Muscle of leg (tissue), 16 donors: ENCODE measurements at places on chromosomes 12 and 14. TPM values are rescaled to one million over a fixed set of nuclear protein-coding genes. Genes with fewer than 3 reads are reported as not detected.

The GALNT9 gene
- 0.93 TPM for total RNA-seq

- DNase-seq, result no peak
These were observed 12.1 kb downstream of the DDX54 start for GRCh38 chr12:113173081-113173698.

DNA sequence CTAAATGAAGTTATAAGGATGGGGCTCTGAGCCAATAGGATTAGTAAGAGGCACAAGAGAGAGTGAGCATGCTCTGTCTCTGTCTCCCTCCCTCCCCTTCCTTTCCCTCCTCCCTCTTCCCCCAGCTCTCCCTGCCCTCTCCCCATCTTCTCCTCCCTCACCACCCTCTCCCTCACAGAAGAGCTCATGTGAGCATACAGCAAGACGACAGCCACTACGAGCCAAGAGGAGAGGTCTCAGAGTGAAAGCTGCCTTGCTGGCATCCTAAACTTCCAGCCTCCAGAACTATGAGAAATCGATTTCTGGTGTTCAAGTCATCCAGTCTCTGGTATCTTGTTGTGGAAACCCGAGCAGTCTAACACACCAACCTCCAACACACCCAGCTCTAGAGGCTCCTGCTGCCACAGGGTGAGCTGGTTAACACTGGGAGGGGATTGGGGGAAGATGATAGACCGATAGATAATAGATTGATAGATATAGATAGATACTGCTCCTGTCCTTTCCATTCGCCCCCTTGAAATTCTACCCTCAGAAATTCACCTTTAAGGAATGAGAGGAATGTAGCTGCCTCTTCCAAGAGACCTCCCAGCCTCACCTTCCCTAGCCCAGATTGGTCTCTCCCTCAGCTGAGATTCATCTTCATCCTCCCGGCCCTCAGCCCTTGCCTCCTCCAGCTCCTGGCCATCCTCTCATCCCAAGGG, 25.8 kb upstream of the ACTN1 start:
- peak; percentile 25 for DNase-seq

DNA sequence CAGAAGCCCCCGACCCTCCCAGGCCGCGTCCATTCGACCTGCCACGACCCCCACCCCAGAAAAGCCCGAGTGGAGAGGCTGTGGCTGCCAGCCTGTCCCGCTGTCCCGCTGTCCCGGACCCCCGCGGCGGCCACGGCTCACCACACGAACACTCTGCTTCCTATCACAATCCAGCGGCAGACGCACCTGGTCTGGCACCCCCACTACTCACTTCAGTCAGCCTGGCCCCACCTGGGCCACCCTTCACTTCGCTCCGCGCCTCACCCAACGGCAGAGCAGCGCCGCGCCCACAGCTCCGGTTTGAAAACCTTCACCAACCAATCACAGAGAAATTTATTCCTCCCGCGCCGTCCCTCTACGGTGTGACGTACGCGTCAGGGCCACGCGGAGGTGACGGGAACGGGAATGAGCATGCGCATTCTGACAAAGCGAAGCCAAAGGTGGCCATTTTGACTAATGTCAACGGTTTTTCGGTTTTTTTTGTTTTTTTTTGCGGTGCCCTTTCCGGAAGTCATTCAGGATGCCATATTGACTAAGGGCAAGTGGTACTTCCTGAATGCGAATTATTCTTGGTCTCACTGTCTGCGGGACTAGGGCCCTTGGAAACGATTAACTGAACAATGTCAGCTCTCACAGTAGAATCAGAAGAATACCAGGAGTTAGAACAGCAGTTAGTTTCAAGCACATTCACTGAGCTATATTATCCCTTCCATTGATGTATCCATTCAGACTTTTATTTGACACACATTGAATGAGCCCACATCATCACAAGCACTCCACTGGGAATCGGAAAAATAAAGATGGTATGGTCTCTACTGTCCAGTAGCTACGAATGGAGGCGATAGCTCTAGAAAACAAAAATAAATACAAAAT, at the start of gene RACGAP1:
TSS of gene RACGAP1 (minus strand) at position 308 of the 873 bp plus-strand sequence. CDS start 8,779 bp downstream, outside the sequence.
- peak; percentile 100 for DNase-seq

DNA sequence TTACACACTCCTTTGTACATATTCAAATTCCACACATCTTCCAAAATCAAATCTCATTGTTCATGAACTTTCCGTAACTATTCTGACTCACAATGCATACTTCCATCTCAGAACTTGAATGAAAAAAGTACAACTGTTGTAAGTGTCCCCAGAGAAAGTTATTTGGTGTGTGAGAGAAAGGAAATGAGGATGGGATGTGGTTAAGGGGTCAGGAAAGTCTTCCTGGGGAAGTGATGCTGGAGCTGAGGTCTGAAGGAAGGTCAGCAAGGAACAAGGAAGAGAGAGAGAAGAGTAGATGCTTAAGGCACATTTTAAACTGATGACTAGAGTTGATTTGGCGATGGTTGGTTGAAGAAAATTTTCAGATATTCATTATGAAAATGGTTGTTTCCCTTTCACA, 340.0 kb upstream of the STXBP6 start:
- no peak for DNase-seq

DNA sequence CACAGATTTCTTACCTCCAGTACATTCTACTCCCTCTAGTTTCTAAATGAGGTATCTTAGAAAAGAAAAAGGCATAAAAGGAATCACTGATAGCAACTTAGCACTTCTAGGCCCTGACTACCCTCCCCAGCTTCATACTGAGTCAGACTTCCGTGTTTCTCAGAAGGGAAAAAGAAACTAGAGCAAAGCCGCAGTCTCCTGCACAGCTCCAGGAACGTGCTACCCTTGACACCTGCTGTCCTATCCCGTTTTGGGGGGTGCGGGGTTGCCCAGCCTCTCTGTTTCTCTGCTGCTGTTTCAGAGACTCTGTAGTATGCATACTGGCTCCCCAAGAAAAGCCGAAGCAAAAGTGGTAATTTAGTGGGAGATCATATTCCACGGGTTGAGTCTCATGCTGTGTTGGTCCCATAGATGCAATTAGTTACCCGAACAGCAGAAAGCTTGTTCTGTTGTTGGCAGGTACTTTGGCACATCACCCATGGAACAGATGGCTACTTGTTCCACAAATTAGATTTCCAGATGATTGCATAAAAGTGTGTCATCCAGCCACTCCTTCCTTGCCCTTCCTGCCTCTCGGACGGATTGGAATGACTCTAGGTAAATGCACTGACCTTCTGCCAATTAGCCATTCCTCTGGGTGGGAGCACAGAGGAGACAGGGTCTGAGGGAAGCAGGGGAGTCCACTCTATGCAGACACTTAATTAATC, 438.1 kb downstream of the FUT8 start:
- DNase-seq, result peak; percentile 46

DNA sequence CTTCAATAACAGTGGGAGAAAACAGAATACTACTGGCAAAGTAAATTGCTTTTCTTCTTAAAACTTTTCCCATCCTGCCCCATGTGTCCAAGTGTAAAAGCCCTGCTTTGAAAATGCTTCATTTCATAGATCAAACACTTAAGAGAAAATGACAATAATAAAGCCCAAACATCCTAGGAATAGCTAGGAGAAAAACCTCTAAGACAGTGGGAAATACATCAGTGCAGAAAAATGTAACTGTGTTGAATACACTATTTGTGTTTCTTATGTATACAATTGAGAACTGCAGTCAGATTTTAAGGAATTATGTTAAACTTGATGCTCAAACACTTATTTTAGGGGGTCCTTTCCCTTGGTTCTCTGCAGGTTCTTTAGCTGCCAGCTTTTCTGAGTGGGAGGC, 181.1 kb downstream of the MSRB3 start:
- DNase-seq, result no peak

DNA sequence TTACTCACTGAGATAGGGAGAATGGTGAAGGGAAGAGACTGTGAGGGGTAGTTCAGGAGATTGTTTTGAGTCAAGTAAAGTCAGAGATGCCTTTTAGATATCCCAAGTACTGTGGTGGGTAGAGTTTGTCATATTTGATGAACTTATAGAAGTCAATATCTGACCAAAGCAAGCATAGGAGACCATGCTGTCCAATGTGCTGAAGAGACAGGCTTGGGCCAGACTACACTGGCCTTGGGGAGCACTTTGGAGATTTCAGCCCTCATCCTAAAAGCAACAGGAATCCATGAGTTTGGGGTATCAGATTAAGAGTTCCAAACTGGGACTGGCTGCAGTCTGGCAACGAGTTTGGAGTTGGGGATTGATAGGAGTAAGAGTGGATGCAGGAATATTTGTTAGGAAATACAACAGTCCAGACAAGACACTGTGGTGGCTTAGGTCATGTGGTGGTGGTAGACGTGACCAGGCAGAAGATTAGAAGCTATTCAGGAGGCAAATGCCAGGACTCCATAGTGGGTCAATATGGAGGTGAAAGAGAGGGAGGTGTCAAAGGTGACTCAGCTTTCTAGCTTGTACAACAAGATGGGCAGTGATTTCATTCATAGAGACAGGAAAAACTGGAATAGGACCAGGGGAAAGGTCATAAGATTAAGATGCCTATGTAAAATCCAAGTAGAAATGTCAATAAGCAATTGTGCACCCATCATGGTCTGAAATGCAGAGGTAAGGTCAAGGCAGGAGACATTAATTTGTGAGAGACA, 81.9 kb downstream of the FAR2 start:
- DNase-seq, result no peak

DNA sequence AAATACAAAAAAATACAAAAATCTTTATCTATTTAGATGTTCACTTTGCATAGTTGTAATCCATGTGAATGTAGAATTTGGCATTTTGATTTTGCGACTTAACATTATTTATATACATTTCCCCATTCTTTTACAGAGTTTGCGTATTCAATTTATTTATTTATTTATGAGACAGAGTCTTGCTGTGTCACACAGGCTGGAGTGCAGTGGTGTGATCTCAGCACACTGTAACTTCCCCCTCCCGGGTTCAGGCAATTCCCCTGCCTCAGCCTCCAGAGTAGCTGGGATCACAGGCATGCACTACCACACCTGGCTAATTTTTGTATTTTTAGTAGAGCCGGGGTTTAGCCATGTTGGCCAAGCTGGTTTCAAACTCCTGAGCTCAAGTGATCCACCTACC, 25.3 kb upstream of the STRN3 start:
- no peak for DNase-seq
